ENCODE measurements at places on chromosomes 7 and 10.

GRCh38 chr10:28125701-28126100 lies 126.8 kb upstream of the ODAD2 start:
- DNase-seq, result no peak

DNA sequence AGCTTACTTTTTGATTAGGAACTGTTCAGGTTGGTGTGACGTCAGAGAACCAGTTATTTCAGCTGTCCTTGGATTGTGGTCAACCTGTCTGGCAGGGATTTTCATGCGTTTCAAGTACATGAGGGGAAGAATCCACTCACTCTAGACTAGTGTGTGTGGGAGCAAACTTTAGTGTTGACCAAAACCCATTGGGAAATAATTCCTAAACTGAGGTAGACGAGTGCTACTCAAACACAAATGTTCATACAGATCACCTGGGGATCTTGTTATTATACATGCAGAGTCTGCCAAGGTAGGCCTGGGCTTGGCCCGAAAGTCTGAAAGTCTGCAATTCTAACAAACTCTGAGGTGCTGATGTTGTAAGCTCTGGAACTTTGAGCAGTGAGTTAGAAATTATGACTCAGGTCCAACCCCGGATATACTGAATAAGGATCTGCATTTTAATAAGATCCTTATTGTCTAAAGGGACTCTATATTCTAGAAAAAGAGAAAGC lies 111.1 kb upstream of the CREB5 start:
- DNase-seq, result no peak

GRCh38 chr7:39145935-39146334 lies 168.2 kb downstream of the POU6F2 start:
- DNase-seq, result no peak

- no peak for DNase-seq
Observed at GRCh38 chr7:95421000-95421846, 13.6 kb downstream of the PON2 start.

- DNase-seq, result no peak
Observed at GRCh38 chr10:92125144-92125543, 165.7 kb downstream of the CPEB3 start.

- DNase-seq, result no peak
Observed at GRCh38 chr10:7432884-7433726, 22.3 kb upstream of the SFMBT2 start.

- no peak for DNase-seq
Observed at GRCh38 chr7:32137059-32137458, 66.9 kb upstream of the PDE1C start.

GRCh38 chr10:14605231-14605925 lies 169.3 kb downstream of the FAM107B start:
- DNase-seq, result no peak

DNA sequence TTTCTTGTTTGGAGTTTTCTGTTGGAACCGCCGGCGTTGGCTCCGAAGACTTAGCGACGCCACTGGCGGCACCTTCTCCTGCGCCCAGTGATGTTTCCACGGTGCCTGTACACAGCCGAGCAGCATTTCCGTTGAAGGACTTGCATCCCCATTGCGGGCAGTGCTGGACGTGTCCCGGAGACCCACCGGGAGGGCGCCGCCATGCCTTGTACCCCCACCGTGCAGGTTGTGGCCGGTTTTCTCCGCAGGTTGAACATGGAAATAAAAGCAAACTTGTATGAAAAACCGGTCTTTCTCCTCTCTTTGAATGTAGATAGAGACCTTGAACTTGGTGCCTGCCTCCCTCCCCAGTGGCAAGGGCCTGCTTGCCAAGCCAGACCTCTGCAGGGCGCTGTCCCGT lies 22.9 kb upstream of the CHST12 start:
- DNase-seq, result no peak

- no peak for DNase-seq
Observed at GRCh38 chr10:93067443-93068365, 6.0 kb upstream of the CYP26A1 start.

GRCh38 chr10:98299341-98299740 lies 31.3 kb upstream of the LOXL4 start:
- DNase-seq, result no peak

DNA sequence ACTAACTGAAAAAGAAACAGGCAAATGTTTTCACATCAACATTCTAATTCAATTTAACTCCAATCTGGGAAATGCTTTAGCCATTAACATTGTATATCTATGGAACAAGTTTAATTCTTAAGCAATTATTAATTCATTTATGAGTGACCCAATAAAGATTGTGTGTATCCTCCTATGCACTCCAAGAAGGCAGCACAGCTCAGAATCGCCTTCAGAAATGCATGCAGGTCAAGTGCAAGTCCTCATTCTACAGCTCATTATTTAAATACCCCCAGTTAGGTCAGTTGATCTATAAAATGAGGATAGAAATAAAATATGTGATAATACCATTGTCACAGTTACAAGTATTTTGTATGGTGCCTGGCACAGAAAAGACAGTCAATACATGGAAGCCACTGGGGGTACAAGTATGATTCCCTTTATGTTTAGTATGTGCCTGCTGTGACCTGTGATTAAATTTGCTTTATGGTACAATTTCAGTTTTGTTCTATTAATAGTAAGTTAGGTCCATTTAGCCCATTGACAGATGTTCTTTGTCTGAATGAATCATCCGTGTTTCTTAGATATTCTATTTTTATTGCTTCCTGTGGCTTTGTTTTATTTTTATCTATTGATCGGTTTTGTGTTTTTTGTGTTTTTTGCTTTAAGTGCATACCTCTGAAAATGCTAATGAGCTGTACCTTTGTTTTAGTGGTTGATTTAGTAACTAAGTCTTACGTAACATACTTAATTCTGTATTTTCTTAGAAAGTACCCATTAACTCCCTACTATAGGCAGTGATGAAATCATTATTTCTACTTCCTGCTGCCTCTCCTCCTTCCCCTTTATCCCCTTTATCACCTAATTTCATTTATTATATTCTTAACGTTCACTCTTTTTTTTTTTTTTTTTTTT lies 42.8 kb downstream of the CPXM2 start:
- no peak for DNase-seq

DNA sequence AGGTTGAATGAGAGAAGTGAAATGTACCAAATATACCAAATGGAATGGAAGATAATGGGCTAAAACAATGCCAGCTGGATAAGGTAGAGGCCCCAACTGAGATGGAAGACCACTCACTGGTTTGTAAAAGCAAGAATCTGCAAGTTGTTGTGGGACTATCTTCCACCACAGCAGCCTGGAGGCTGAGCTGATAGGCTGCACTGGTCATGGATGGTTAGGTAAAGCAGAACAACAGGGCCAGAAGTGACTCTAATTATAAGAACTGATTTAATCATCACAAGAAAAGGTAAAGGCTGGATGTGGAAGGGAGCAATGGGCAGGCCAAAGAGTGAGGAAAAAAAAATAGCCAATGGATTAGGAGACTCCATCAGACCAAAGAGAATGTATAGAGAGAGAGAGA lies 11.8 kb downstream of the TFEC start:
- DNase-seq, result no peak

GRCh38 chr10:50619882-50620281 lies 3.9 kb downstream of the SGMS1 start:
- DNase-seq, result no peak

GRCh38 chr7:104412911-104413310 lies 84.5 kb downstream of the LHFPL3 start:
- no peak for DNase-seq

- no peak for DNase-seq
Observed at GRCh38 chr10:25522946-25523608, 348.3 kb downstream of the GPR158 start.

- DNase-seq, result peak; percentile 6
Observed at GRCh38 chr7:38796626-38797501, 112.1 kb downstream of the VPS41 start.

GRCh38 chr7:2051707-2052656 lies 180.8 kb downstream of the MAD1L1 start:
- no peak for DNase-seq

DNA sequence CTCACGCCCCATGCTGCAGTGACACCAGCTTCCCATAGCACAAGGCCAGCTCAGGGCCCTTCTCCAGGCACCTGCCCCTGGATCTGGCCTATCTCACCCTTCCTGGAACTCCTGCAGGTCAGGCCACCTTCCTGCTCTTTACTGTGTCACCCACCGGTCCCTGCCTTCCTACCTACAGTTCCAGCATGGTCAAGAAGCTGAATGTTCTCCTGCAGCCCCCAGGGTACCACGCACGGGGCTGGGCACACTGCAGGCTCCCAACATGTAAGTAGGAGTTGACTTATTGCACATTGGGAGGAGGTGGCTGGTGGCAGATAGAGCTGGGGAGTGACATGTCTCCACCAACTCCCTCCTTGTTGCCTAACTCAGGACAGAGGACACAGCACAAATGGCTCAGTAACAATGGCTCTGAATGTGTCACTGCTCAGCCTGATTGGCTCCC lies 14.5 kb downstream of the ITPRIP start:
- DNase-seq, result no peak

GRCh38 chr10:96304230-96304629 lies at the start of gene DNTT:
TSS of gene DNTT (plus strand) at chr10:96304434. CDS start at chr10:96304498, 64 bp downstream.
- DNase-seq, result no peak

DNA sequence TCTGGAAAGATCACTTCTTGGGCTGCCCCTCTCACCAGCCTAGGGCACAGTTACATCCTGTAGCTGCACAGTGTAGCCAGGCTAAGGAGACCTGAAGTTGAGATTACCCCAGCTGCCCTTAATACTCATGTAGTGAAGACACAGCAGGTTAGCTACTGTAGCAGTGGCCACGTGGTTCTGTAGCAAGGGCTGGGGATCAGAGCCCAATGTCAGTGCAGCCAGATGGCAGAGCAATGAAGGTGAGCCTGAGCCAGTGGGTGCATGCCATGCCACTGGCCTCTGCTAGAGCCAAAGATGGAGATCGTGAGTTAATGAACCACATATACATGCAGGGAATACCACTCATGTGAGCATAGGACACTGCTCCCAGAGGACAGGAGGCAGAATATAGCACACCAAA lies 15.5 kb downstream of the AMPH start:
- DNase-seq, result no peak

DNA sequence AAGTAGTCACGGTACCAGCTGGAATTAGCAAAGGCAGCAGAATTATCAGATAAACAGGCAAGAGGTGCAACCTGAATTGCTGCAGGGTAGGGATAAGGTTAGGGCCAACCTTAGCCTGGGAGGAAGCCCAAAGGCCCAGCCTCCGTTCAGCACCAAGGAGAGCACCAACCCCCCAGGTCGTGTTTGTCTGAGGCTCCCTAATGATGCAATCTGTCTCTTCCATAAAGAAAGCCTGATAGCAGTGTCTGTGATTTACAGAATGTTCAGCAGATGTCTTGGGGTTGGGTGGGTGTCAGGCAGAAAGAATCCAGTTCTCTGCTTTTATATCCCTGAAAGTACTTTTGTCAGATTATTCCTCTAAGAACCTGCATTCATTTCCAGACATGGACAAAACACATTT lies 328.4 kb upstream of the AOAH start:
- peak; percentile 15 for DNase-seq

- DNase-seq, result no peak
Observed at GRCh38 chr7:87574630-87575029, 26.1 kb downstream of the ABCB1 start.

GRCh38 chr7:85068799-85069198 lies 118.1 kb downstream of the SEMA3D start:
- no peak for DNase-seq

GRCh38 chr7:157699357-157700013 lies 362.7 kb downstream of the DNAJB6 start:
- DNase-seq, result no peak

- DNase-seq, result no peak
Observed at GRCh38 chr7:87480386-87480785, 4.9 kb upstream of the ABCB4 start.

GRCh38 chr10:4672201-4672600 lies 153.8 kb upstream of the AKR1E2 start:
- DNase-seq, result no peak

DNA sequence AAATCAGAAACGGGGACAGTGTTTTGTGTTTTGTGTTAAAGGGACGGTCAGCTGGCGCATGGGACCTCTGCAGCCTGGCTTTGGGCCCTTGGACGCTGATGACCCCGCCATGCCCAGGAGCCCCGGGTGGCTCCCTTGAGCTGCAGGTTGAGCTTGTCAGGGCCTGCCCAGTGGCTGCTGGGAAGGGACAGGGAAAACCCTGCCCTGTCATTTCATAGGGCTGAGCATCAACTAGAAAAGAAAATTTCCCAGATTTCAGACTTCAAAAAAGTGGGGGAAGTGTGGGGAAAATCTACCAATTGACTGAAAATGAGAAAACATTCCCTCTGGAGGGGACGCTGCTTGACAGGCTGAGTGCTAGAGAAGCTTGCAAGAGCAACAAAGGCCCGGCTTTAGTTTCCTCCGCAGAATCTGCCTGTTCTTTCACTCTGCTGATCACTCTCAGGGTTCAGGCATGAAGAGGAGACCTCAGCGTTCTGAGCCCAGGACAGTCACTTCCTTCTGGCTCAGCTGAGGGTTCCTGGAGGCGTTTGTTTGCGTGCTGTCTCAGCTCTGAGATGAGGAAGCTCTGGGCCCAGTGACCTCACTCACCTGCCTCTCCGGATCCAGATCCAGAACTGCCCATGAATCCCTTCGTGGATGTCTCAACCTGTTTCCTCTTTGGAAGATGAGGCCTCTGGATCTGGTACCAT lies 18.6 kb upstream of the DNAJB6 start:
- no peak for DNase-seq

- DNase-seq, result peak; percentile 24
Observed at GRCh38 chr10:101693651-101693977, 1.4 kb downstream of the FBXW4 start.

GRCh38 chr10:4427532-4427931 lies 398.5 kb upstream of the AKR1E2 start:
- no peak for DNase-seq

DNA sequence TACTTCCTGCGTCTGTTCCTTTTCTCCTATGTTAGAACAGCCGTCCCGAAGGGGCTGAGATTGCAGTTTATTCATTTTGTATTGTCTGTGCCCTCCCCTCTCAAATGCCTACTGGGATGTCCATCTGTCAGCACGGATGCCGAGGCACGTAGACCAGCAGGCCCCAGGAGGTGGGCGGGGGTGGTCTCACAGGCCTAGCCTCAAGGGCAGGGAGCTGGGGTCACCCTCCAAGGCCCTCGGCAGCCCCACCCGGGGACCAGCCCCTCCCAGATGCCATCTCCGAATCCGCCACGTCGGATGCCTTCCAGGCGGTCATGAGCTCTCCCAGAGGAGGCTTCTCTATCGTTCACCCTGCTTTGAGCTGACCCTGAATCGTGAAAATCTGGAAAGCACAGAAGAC lies 59.7 kb downstream of the ELFN1 start:
- no peak for DNase-seq

DNA sequence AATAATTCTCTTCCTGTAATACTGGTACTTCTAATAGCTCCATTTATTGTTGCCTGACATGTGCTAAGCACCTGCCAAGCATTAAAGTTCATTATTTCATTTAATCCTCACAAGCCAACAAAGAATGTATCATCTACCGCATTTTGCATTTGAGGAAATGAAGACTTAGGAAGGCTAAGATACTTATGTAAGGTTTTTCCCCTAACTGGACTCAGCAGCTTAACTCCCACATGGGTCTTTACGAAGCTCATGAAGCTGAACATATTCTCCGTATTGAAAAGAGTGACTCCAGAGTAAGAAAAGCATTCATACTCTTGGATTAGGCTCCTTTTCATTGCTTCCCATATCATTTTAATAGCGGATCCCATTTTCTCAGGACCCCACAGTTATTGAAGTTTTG lies 155.7 kb upstream of the TMEM72 start:
- DNase-seq, result no peak

- no peak for DNase-seq
Observed at GRCh38 chr10:119243488-119243887, 36.1 kb downstream of the GRK5 start.
